Fibroblast of upper back skin (primary cell): ENCODE measurements at places on chromosomes 12 and 14.

GRCh38 chr14:65228436-65228835 is 126.1 kb upstream of the MAX start:
- DNase-seq: no peak

- peak; percentile 93 for DNase-seq
Measured at GRCh38 chr12:94427501-94428381, 31.9 kb downstream of the CEP83 start.

- DNase-seq: no peak
Measured at GRCh38 chr14:36271222-36271621, 49.2 kb downstream of the MBIP start.

DNA sequence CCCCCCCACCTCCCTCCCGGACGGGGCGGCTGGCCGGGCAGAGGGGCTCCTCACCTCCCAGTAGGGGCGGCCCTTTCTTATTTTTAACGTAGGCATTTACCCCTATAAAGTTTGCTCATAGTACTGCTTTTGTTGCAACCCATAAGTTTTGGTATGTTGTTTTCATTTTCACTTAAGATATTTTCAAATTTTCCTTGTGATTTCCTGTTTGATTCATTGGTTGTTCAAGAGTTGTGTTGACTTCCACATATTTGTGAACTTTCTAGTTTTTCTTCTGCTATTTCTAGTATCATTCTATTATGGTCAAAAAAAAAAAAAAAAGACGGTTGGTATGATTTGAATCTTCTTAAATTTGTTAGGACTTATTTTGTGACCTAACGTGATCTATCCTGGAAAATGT is 6.5 kb downstream of the NOXRED1 start:
- DNase-seq: no peak

GRCh38 chr12:93749515-93749914 is 72.3 kb downstream of the CRADD start:
- no peak for DNase-seq

DNA sequence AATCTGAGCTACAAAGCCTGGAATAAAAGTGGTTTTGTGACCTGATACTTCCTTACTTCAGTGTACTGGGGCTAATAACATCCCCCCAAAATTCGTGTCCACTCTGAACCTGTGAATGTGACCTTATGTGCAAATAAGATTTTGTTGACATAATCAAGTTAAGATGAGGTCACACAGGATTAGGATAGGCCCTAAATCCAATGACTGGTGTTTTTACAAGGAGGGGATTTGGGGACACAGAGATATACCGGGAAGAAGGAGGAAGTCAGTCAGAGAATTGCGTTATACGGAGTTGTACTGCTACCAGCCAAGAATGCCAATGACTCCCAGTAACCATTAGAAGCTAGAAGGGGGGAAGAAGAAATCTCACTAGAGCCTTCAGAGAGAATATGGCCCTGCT is 299.9 kb downstream of the ACSS3 start:
- DNase-seq: no peak

- DNase-seq: no peak
Measured at GRCh38 chr12:109726511-109727038, 12.9 kb downstream of the FAM222A start.
